Activated CD4-positive, alpha-beta T cell treated with anti-CD3 and anti-CD28 coated beads, Interleukin-2, amount 10 ng/mL, durations not matched to agents 7 days and 5 days (primary cell): ENCODE measurements at places on chromosomes 16 and 17. TPM values are rescaled to one million over a fixed set of nuclear protein-coding genes. Genes with fewer than 3 reads are reported as not detected.

GRCh38 chr17:57407287-57408070 is 151.2 kb downstream of the MSI2 start:
- H3K4me1 ChIP-seq = peaks cover 41% of the 10 kb centered on the region
- H3K27me3 ChIP-seq = no peaks in the 10 kb centered on the region
- peak overlapping the region; percentile 34 for H3K27ac ChIP-seq
- DNase-seq = no peak
- H3K36me3 ChIP-seq = peaks cover 15% of the 10 kb centered on the region

- H3K27me3 ChIP-seq = peaks cover 13% of the 10 kb centered on the region
- peak overlapping the region; percentile 50 for H3K27ac ChIP-seq
- H3K36me3 ChIP-seq = no peaks in the 10 kb centered on the region
- peaks cover 26% of the 10 kb centered on the region for H3K4me1 ChIP-seq
These were observed 5.2 kb downstream of the FOXJ1 start for GRCh38 chr17:76135810-76136188.

DNA sequence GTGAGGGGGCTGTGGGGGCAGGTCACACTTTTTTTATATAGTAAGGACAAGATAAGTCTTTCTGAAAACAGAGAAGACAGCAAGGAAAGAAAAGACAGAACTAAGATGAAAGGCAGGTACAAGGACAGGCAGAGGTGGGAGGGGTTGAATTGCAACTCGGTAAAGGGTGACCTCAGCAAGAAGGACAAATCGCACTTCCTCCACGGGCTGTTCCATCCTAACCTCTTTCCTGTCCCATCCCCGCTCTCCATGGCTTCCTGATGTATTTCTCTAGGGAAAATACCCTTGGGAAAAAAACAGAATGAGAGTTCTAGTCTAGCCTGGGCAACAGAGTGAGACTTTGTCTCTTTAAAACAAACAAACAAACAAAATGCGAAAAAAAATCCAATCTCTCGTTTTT is 57.3 kb downstream of the ARHGAP17 start:
- no peaks in the 10 kb centered on the region for H3K27me3 ChIP-seq
- H3K36me3 ChIP-seq = peaks cover 45% of the 10 kb centered on the region
- H3K4me3 ChIP-seq = no peak overlapping the region
- DNase-seq = no peak
- no peak overlapping the region for H3K27ac ChIP-seq

DNA sequence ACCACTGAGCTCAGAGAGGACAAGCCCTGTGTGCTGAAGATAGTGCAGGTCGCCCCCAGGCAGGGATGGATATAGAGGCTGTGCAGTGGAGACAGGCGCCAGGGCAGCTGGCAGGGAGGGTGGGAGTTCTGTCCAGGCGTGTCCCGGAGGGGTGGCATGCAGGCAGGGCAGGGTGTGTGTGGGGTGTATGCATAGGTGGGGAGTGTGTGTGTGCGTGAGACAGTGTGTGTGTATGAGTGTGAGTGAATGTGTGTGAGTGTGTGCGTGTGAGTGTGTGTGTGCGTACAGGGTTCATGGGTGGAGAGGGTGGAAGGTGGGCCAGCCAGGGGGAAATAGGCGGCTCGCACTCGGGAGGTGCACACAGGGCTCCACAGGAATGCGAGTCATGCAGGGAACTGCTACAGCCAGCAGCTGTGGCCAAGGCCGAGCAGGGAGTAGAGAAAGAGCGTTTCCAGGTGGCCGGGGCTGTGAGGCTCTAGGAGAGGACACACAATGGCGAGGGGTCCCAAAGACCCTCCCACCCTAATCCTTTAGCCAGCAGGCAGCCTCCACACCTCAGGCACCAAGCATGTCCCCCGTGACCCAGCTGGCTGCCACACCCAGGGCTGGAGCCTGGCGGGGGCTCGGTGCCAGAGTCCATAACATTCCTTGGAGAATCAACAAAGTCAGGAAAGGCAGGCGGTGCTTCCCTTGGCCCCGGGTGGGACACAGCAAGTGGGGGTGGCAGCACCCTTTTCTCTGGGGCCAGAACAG is 4.6 kb downstream of the PLCD3 start:
- H3K36me3 ChIP-seq = no peaks in the 10 kb centered on the region
- no peak overlapping the region for H3K27ac ChIP-seq
- no peak for DNase-seq
- H3K27me3 ChIP-seq = peaks cover 6% of the 10 kb centered on the region
- no peaks in the 10 kb centered on the region for H3K4me1 ChIP-seq

- H3K27me3 ChIP-seq = no peaks in the 10 kb centered on the region
- no peak for DNase-seq
- H3K4me1 ChIP-seq = no peaks in the 10 kb centered on the region
These were observed 23.0 kb downstream of the TSPOAP1 start for GRCh38 chr17:58305626-58306025.

DNA sequence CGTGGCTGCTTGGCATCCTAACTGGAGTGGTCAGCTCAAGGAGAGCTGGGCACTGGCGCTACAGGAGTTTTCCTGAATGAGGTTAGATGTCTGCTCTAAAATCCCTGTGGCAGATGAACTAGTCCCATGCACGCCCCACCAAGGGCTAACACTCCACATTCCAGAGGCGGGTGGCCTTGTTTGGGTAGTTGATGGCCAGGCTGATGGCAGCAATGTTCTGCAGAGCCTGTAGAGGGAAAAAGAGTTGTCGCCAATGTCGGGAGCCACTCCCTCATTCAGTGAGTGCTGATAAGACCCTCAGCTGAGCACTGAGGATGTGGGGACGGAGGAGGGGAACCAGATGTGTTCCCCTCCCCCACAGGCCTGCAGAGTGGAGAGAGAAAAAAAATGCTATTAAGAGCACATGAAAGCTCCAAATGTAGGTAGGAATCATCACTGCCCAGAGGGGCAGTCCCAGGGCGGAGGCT is 42.5 kb upstream of the ATP2A3 start:
- no peaks in the 10 kb centered on the region for H3K27me3 ChIP-seq
- H3K4me3 ChIP-seq = no peak overlapping the region
- H3K4me1 ChIP-seq = peaks cover 5% of the 10 kb centered on the region
- H3K36me3 ChIP-seq = peaks cover 23% of the 10 kb centered on the region
- H3K27ac ChIP-seq = peak overlapping the region; percentile 63

- H3K36me3 ChIP-seq = no peaks in the 10 kb centered on the region
- no peak overlapping the region for H3K4me3 ChIP-seq
- H3K27me3 ChIP-seq = no peaks in the 10 kb centered on the region
- DNase-seq = no peak
These were observed 238.7 kb upstream of the TOX3 start for GRCh38 chr16:52785653-52786052.

- no peaks in the 10 kb centered on the region for H3K27me3 ChIP-seq
- no peak for DNase-seq
- peaks cover 25% of the 10 kb centered on the region for H3K4me1 ChIP-seq
- H3K27ac ChIP-seq = no peak overlapping the region
These were observed 4.3 kb downstream of the ZNF768 start for GRCh38 chr16:30521873-30522641.

GRCh38 chr17:39084558-39084957 is 66.9 kb downstream of the PLXDC1 start:
- no peak overlapping the region for H3K4me3 ChIP-seq
- no peaks in the 10 kb centered on the region for H3K36me3 ChIP-seq
- H3K4me1 ChIP-seq = peaks cover 4% of the 10 kb centered on the region

- H3K27ac ChIP-seq = peak within 1 kb of the TSS; percentile 90
- H3K4me3 ChIP-seq = peak within 1 kb of the TSS; percentile 87
- peak; percentile 98 for DNase-seq
- peaks cover 32% of the 10 kb centered on the region for H3K36me3 ChIP-seq
These were observed at the start of gene ZNF764 for GRCh38 chr16:30557957-30558788. Gene ZNF764, minus strand, starts transcription at chr16:30558374. Its CDS starts 192 bp downstream, at chr16:30558182.

GRCh38 chr17:50550661-50551432 is 3.9 kb downstream of the SPATA20 start:
- peaks cover 4% of the 10 kb centered on the region for H3K27me3 ChIP-seq
- H3K36me3 ChIP-seq = no peaks in the 10 kb centered on the region
- H3K27ac ChIP-seq = no peak overlapping the region
- no peak for DNase-seq
- H3K4me3 ChIP-seq = no peak overlapping the region

GRCh38 chr16:27417047-27417671 is 15.2 kb downstream of the IL21R start:
- DNase-seq = no peak
- peaks cover 29% of the 10 kb centered on the region for H3K4me1 ChIP-seq
- H3K36me3 ChIP-seq = peaks cover 83% of the 10 kb centered on the region

GRCh38 chr16:55498101-55498500 is 10.8 kb upstream of the LPCAT2 start:
- no peak overlapping the region for H3K4me3 ChIP-seq
- peaks cover 18% of the 10 kb centered on the region for H3K4me1 ChIP-seq
- no peak for DNase-seq
- H3K27me3 ChIP-seq = no peaks in the 10 kb centered on the region

VTN gene
- total RNA-seq = 0.08 TPM

OR3A2 gene
- 2.0 TPM for total RNA-seq

MT1H gene
- total RNA-seq = 0.62 TPM

CDH8 gene
- not detected for total RNA-seq

IGF2BP1 gene
- not detected for total RNA-seq

TCAP gene
- 2.1 TPM for total RNA-seq

KCNG4 gene
- not detected for total RNA-seq

TBC1D3 gene
- not detected for total RNA-seq

C16orf54 gene
- 92.3 TPM for total RNA-seq

DHRS11 gene
- 4.8 TPM for total RNA-seq
